ENCODE measurements at places on chromosomes 1 and 21. TPM values are rescaled to one million over a fixed set of nuclear protein-coding genes. Genes with fewer than 3 reads are reported as not detected.

DNA sequence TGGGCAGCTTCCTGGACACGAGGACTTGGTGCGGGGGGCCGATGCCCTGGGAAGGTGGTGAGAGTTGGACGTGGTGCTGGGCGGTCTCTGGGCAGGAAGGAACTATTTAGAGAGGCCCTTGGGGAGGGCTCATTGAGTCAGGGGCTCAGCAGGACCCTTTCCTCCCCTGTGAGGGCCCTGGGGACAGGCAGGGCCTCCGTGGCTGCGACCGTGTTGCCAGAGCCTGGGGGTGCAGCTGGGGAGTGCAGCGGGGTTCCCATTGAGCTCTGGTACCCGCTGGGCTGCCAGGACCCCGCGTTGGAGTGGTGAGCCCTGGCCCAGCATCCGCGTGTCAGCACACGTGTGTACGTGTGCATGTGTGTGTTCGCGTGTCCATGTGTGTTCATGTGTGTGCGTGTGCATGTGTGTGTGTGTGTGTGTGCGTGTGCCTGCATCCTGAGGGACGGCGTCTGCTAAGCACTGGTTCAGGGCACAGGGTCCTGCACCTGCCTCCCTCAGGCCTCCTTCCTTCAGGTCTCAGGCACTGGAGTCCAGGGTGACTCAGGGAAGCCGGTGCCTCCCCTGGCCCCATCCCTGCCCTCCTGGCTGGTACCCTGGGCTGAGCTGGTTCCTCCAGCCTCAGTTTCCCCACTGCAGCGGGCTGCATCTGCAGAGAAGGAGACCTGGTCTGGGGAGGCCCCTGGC lies 10.7 kb downstream of the RNF223 start:
- no peak for DNase-seq

Gene CAMK2N1
- total RNA-seq, result 34.0 TPM

DNA sequence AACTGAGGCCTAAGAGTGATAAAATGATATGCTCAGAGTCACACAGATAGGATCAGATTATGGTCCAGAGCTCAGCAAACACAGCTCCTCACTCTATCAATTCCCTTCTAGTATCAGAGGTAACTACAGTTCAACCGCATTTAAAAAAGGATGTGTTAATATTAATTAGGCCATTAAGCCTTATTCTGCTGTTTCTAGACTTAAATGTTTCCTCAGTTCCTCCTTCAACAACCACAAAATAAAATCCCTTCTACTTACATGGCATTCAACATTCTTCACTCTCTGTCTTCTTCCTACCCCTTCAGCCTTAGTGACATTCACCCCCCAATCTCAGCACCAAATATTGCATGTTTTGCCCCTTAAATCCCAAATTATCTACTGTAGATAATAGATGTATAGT lies 254.9 kb downstream of the PLPP3 start:
- no peak for DNase-seq

- no peak for DNase-seq
Observed at GRCh38 chr1:39081271-39082009, 55.3 kb downstream of the NDUFS5 start.

DNA sequence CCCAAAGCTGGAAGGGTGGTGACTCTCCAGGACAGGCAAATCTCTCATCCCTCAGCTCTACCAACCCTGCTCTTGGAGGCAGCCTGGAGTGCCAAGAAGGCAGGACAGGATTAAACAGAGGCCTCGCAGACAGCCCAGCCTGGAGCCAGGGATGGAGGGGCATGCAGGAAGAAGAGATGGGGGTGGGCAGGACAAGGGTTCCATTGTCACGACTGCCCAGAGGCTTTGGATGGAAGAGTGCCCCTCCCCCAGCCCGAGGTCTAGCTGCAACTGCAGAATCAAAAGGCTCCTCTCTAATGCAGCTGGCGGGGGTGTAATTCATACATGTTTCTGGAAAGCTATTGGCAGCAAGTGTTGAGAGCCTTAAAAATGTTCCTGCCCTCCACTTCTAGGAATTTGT lies 8.8 kb downstream of the RAB7B start:
- no peak for DNase-seq

- no peak for DNase-seq
Observed at GRCh38 chr1:198747127-198747526, 108.3 kb downstream of the PTPRC start.

Gene DDAH1
- total RNA-seq, result 47.1 TPM

DNA sequence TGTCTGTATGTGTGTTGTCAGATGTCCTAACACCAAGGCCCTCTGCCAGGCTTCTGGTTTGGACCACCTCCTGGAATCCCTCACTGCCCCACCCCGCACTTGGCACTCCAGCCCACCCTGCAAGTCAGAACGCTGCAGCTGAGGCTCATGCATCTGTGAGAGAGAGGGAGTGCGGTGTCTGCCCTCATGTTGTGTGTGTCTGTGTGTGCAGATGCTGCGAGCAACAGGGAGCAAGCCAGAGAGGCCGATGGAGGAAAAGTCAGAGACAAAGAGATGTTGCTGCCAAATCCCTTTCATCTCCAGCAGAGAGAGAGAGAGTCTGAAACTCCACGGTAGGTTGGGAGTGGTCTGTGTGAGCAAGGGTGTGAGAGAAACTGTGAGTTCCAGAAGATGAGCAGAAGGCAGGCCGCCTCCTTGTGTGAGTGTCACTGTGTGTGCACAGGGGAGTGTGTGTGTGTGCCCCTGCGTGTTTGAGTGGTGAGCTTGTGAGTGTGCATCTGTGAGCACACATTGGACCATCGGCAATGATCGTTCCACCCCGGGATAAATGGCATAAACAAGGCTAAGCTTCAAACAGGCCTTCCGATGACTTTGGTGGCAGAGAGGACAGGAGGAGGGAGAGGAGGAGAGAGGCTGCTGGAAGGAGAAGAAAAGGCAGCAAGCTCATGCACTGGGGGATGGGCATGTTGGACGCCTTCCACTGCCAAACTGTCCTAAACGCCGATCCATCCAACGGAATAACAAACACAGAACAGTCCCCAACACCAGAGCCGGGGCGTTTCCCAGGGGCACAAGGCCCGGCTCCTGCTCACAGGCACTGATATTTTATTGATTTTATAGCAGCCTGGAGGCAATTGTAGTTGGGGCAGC lies 99.2 kb upstream of the GRIK3 start:
- DNase-seq, result no peak

Gene RGS7
- total RNA-seq, result 0.19 TPM

GRCh38 chr1:156499194-156499841 lies 1.3 kb downstream of the MEF2D start:
- no peak for DNase-seq

Gene CAMSAP2
- 30.8 TPM for total RNA-seq

Gene CD48
- not detected for total RNA-seq

DNA sequence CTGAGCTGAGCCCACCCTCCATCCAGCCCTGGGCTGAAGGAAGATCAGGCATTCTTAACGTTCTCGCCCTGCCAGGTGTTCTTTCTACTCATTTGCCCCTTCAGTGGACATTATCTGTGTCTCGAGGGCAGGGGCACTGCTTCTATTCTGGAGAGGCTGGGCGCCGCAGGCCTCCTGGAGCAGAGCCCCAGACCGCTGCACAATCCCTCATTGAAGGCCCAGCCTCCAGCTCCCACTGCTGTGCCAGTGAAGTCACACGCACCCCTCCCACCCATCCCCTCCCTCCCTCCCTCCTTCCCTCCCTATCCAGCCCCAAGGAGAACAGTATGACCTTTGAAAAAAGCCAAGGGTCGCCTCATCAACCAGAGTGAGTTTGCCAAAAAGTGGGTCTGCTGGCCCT lies 76.7 kb downstream of the NFASC start:
- no peak for DNase-seq

Gene DRAXIN
- total RNA-seq, result under 0.01 TPM

- no peak for DNase-seq
Observed at GRCh38 chr1:76083189-76083588, 8.6 kb downstream of the ST6GALNAC3 start.

Gene KLHL17
- total RNA-seq, result 13.7 TPM

Measured in LHCN-M2 (cell line).